ENCODE measurements at places on chromosomes 5 and 9.

- no peak for DNase-seq
Observed at GRCh38 chr5:109327570-109327969, 82.2 kb downstream of the PJA2 start.

DNA sequence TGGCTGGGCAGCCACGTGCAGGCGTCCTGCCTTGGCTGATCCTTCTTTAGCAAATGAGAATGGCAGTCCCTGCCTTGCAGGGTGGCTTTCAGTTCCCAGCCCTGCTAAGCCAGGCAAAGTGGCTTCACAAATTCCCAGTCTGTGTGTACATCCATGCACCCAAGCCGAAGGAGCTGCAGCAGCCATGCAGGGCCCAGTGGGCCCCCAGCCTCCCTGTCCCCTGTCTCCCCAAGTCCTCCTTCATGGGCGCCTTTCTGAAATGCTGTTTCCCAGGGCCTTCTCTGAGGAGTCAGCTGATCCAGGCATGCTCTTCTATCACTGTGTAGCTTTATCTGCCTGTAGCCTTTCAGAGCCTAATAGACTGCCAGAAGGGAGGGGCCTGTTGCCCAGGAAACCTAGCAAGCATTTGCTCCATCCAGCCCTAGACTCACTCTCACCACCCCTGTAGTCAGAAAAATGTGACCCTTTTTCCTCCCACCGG, 47.4 kb upstream of the SHC3 start:
- DNase-seq, result no peak

GRCh38 chr9:35179347-35180280, 17.8 kb downstream of the UNC13B start:
- no peak for DNase-seq

- DNase-seq, result no peak
Observed at GRCh38 chr5:67378256-67378655, 181.7 kb upstream of the CD180 start.

DNA sequence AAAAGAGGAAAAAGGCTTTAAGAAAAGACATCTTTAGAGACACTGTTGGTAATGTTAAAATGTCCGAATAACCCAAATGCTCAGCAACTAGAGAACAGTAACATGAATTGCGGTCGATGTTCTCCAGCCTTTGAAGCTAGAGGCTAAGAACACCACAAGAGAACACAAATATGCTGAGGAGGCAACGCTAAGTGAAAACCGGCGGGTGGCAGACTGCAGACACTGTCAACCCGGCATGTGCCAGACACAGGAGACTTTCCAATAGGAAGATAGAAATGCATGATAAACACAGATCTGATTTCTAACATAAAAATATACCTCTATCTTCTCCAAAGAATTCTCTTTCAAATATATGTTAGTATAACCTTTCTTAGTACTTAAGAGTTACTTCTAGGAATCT, 18.4 kb upstream of the DDX41 start:
- no peak for DNase-seq

GRCh38 chr9:112278152-112278551, 55.3 kb downstream of the PTBP3 start:
- DNase-seq, result peak; percentile 7

DNA sequence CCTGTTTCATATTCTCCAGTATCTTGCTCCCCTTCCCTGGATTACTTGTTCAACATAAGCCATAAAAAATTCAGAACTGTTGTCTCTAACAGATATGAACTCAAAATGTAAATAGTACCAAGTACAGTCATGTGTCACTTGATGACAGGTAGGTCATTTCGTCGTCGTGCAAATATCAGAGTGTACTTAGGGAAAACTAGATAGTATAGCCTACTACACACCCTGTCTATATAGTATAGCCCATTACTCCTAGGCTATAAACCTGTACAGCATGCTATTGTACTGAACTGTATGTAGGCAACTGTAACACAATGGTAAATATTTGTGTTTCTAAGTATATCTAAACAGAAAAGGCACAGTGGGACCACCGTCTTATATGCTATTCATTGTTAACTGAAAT, 39.1 kb downstream of the SMIM15 start:
- no peak for DNase-seq

DNA sequence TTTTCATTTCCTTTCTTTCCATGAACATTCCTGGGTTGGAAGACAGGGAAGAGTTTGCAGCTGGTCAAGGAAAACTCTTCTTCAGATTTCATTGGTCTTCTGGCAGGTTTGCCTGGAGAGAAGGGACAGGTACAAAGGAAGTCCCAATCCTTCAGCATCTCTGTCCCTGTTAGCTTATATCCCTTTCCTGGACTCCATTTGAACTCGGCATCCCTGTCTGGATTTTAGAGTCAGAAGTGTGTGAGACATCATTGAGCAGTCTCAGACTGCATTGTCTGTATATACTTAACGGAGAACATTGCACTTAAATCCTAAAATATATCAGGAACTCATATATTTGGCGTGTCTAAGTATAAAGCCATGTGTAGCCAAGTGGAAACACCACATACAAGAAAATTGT, 54.9 kb downstream of the ADGRV1 start:
- no peak for DNase-seq
